Thoracic aorta (tissue), 2 donors: ENCODE measurements at places on chromosomes 16 and 17. TPM values are rescaled to one million over a fixed set of nuclear protein-coding genes. Genes with fewer than 3 reads are reported as not detected.

DNA sequence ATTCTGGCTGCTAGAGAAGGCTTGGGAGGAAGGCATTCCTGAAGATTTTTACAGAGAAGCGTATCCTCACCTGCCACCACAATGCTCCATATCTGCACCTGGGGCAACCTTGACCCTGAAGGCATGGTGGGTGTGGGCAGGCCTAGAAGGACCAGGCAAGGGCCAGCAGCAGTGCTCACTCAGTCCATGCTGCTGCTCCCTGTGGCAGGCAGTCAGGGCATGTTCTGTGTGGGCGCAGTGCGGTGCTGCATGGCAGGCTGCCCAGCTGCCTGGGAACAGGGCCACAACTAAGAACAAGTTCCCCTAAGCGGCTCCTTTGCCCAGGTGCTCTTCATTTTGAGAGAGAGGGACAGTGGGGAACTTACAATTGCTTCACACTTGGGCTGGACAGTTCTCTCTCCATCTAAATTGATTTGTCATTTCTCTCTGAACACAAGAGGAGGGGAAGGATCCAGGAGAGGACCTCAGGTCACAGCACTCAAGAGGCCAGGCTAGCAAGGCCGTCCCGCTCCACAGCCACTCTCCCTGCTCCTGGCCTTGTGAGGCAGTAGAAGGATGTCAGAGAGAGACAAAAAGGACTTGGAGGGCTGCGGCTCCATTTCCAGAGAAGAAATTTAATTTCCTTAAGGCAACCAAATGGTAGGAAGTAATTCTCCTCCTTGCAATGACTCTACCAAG, 158.8 kb downstream of the AATF start:
- no peak overlapping the region for H3K27ac ChIP-seq
- DNase-seq: no peak
- H3K27me3 ChIP-seq: no peaks in the 10 kb centered on the region

- no peak overlapping the region for H3K27ac ChIP-seq
- H3K4me3 ChIP-seq: no peak overlapping the region
- DNase-seq: no peak
- peaks cover 83% of the 10 kb centered on the region for H3K4me1 ChIP-seq
- H3K27me3 ChIP-seq: no peaks in the 10 kb centered on the region
Observed at GRCh38 chr16:86668136-86668910, 90.0 kb downstream of the FOXL1 start.

GRCh38 chr17:2697611-2698162, 13.9 kb downstream of the CLUH start:
- no peak overlapping the region for H3K4me3 ChIP-seq
- H3K27me3 ChIP-seq: no peaks in the 10 kb centered on the region
- H3K27ac ChIP-seq: no peak overlapping the region
- peaks cover 67% of the 10 kb centered on the region for H3K36me3 ChIP-seq
- DNase-seq: no peak

Gene TBX6
- not detected for total RNA-seq

Gene GABARAP
- 446 TPM for total RNA-seq
